Dermis microvascular lymphatic vessel endothelial cell (primary cell): ENCODE measurements at places on chromosomes 2 and 18.

DNA sequence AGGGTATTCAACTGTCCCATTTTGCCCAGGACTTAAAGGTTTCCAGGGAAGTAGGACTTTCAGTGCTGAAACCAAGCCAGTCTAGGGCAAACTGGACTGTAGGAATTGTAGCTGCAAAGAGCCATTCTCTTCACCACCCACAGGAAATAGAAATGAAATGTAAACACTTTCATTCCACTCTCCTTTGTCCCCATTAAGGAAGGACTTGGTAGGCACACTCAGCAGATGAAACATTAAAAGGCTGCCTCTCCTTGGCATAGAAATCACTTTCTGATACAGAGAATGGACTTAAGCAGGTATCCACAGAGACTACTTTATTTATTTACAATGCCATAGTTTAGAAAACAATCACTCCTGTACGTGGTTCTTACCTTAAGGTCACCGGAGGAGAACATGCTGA is 102.9 kb upstream of the CCDC195 start:
- DNase-seq = peak; percentile 52

DNA sequence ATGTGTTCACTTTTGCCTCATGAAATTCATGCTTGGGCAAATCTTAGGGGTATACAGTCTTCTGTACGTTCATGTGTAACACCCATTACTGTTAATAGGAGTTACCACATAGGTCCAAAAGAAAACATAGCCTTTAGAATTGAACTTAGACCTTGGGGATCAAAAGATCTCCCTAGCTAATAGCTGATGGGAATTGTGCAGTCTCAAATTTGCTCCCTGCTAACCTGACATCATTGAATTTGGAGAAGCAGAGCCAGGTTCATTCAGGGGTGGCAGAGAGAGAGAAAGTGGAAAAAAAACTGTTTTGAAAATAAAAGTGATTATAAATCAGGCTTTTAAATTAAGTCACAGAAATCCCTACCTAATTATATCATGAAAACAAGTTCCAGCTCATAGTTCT is 28.0 kb upstream of the PPP3R1 start:
- no peak for DNase-seq

GRCh38 chr2:191866675-191867506 is 20.0 kb upstream of the CAVIN2 start:
- DNase-seq = peak; percentile 97

DNA sequence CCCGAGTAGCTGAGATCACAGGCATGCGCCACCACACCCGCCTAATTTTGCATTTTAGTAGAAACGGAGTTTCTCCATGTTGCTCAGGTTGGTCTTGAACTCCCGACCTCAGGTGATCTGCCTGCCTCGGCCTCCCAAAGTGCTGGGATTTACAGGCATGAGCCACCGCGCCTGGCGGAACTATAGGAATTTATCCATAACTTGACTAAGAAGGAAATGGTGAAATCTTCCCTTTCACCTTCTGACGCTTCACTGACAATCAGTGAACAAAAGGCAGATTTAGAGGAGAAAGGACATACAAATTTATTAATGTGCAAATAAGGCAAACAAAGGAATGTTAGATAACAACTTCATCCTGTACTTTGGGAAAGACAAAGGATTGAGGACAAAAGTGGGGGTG is 15.4 kb upstream of the GULP1 start:
- no peak for DNase-seq

- DNase-seq = no peak
Observed at GRCh38 chr18:44852818-44853217, 172.1 kb downstream of the SETBP1 start.

- peak; percentile 40 for DNase-seq
Observed at GRCh38 chr2:186995092-186995491, 146.1 kb upstream of the ZSWIM2 start.

GRCh38 chr2:127425540-127426490 is 7.6 kb downstream of the PROC start:
- DNase-seq = no peak

- no peak for DNase-seq
Observed at GRCh38 chr18:75189696-75190095, 19.2 kb downstream of the PTGR3 start.

- peak; percentile 54 for DNase-seq
Observed at GRCh38 chr18:58416704-58417683, 211.9 kb downstream of the ALPK2 start.

- no peak for DNase-seq
Observed at GRCh38 chr2:66437691-66438497, 3.0 kb downstream of the MEIS1 start.

GRCh38 chr2:2166881-2167280 is 164.2 kb downstream of the MYT1L start:
- no peak for DNase-seq

DNA sequence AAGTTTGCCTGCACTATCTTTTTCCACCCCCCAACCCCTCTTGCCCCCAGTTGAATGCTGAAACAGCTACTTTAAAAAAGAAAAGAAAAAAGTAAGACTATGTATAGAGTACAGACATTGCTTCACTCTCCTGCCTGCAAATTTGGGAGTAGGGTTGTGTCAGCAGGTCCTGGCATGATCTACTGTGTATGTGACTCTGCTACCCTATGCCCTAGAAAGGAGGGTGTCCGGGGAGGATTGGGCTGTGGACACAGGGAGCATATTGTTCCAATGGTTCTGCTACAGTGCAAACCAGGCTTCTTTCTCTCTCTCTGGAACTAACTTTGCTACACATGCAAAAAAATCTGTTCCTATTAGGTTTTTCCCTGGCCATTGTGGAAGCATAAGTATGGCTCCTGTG is 9.9 kb upstream of the ZEB2 start:
- DNase-seq = no peak
